ENCODE measurements at places on chromosomes 6 and 20. TPM values are rescaled to one million over a fixed set of nuclear protein-coding genes. Genes with fewer than 3 reads are reported as not detected.

The TSBP1 gene
- total RNA-seq, result not detected

DNA sequence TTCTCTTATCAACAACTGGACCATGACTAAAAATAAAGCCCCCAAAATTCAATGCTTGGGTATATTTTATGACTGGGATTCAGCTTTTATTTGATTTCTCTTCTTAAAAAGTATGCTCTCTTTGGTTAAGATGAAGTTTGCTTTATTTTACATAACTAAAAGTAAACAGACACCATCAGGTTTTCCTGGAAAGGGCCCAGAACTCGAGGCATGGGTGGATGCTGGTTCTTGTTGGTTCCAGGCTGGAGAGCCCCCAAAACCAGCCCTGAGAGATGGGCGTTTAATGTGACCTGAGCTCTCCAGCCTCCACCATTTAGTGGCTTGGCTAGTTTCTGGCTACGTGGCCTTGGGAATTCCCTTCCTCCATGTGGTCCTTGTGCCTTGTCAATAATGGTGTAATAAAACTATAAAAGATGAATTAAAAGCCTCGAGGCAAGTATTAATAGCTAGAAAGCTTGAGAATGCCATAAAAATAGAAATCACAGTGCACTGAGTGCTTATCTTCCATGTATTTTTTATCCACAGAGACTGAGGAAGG, 34.1 kb downstream of the BANF2 start:
- DNase-seq, result no peak

DNA sequence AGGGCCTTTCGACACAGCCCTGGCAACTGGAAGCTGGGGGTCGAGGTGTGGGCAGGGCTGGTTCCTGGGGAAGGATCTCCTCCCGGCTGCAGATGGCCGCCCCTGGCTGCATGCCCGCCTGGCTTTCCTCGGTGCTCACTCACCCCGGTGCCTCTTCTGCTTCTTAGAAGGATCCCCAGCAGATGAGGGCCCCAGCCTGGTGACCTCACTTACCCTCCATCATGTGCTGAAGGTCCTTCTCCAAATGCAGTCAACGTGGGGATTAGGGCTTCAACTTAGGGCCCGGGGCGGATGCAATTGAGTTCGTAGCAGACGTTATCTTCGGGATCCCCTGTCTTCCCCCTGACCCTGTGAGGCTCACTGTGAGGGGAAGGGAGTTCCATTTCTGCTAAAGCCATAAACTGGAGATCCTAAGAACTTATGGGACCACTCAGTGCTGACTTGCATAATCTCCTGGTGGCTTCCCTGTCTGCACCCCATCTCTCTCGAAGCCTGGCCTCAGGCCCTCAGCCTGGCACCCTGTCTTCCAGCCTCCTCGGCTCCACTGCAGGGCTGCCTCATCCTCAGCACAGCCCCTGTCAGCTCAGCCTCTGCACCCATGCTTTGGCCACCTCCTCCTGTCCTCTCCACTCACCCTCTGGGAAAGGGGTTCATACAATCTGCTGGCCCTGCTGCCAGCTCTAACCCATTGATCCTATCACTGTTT, 92.6 kb downstream of the THBS2 start:
- no peak for DNase-seq

DNA sequence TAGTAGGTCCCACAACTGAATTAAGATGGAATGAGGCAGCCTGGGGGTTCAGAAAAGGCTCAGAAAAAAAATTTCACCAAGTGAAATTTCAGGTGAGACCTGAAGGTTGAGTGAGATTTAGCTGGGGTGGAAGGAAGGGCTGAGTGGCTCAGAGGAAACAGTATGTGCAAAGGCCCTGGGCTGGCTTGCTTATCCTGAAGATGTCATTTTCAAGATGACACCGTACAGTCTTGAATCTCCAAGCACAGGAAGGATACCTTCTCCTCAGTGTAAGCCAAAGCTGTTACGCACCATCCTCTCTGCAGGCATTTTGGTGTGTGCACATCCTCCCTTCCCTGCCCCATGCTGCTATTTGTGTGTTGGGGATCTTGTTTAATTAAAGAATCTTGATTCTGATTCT, 43.0 kb upstream of the RANBP9 start:
- DNase-seq, result no peak

DNA sequence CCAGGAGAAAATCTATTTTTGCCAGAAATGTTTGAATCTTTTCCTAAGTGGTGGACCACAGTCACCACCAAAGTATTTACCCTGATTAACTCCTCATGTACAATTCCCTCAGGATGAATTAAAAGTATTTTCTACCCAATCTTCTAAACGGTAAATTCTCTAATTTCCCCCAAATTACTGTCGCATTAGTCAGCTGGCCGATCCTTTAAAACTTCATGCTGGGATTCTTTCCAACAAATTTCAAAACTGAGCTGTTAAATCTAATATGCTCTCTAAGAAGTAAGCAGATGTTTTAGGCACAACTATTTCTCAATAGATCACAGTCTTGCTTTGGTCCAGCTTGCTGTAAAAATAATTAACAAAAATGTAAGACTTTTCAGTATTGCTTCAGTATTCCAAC, 447.2 kb downstream of the FRK start:
- DNase-seq, result no peak

DNA sequence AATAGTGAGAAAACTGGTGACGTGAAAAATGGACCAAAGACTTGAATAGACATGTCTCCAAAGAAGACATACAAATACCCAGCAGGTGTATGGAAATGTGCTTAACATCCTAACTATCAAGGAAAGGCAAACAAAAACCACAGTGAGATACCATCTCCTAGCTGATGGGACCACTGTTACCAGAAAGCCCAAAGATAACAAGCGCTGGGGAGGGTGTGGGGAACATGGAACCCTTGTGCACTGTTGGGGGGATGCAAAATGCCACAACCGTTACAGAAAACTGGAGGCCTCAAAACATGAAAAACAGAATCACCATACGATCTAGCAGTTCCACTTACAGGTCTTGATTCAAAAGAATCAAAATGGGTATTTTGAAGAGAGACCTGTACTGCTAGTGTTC, 19.8 kb upstream of the RBM38 start:
- DNase-seq, result no peak

- no peak for DNase-seq
Observed at GRCh38 chr6:113594726-113595125, 262.4 kb upstream of the MARCKS start.

- no peak for DNase-seq
Observed at GRCh38 chr20:32062776-32063170, 10.7 kb downstream of the HCK start.

DNA sequence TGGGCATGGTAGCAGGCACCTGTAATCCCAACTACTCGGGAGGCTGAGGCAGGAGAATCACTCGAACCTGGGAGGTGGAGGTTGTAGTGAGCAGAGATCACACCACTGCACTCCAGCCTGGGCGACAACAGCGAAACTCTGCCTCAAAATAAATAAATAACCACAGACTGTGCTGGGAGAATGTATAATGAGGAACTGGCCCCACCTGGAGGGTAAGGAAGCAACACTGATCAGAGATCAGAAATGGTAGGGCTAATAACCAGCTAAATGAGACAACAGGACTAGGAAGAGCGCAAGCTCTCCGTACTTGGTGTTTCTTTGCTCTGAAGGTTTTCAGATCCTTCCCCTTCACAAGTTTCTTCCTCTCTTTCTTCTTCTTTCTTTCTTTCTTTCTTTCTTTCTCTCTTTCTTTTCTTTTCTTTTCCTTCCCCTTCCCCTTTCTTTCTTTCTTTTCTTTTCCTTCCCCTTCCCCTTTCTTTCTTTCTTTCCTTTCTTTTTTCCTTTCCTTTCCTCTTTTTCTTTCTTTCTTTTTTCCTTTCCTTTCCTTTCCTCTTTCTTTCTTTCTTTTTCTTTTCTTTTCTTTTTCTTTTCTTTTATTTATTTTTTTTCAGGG, 14.6 kb downstream of the CCM2L start:
- no peak for DNase-seq

GRCh38 chr6:10655508-10656055, 38.8 kb downstream of the C6orf52 start:
- DNase-seq, result no peak

- DNase-seq, result no peak
Observed at GRCh38 chr6:157312757-157313156, 10.6 kb downstream of the TMEM242 start.

DNA sequence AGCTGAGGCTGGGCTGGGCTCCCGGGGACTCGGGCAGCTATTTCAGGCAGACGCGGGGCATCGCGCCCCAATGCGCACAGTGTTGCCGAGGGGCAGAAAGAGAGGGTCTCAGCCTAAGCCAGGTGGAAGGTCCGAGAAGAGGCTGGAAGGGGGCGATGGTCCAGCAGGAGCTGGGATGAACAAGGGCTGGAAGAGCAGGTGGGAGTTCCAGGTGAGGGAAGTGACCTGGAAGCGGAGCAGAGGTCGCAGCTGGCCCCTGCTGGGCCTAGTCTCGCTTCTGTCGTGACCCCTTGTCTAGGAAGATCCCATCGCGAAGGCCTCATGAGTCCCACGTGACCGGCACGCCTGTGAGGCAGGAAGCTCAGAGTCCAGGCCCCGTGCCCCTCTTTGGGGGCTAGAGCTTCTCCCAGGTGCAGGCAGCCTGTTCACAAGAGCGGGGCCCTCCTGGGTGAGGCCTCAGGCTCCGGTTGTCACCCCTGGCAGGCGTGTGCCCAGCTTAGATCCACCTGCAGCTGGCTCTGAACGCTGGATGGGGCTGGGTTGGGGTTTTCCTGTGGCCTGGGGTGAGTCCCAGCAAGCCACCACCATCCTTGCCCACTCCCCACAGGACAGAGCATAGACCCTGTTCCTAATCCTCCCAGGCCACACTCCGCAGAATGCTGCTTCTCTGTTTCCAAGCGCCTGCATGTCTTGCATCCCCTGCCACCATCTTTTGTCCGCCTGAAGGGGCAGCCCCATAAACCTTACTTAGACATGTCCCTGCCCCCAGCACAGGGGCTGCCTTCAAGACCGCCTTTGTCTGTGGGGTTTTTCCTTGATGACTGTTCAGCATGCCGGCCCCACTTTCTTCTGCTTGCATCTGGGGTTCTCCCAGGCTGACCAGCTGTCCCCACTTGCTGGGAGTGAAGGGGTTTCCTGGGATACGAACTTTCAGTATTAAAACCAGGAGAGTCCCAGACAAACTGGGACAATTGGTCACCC, 15.1 kb downstream of the SLC22A3 start:
- no peak for DNase-seq
